ENCODE measurements at places on chromosomes 5 and 9.

- DNase-seq: no peak
Measured at GRCh38 chr9:76530458-76531110, 71.6 kb downstream of the GCNT1 start.

DNA sequence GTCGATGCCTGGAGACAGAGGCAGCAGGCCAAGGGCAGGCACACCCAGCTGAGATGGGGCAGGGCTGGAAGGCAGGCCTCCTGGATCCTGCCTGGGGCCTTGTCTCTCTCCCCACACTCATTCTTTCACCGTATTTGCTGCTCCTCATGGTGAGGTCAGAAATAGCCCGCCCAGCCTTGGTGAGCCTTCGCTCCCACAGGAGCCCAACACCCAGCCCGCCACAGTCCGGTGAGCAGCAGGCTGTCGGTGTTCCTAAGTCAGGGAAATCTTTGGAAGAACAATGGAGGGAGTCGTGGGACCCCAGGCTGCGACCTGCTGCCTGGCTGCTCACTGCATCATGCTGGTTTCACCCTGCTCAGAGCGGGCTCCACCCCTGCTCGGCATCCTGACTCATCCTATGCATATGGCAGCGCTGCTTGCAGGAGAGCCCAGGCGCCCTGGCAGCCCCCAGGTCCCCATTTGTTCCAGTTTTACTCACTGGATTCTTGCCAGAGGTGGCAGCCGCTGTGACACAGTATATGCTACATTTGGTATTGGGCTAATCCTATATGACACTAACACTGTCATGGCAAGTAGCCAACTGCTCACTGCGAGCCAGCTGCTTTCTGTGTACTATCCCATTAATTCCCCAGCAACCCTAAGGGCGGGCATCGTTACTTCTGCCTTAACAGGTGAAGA lies 53.2 kb upstream of the NCS1 start:
- DNase-seq: no peak

DNA sequence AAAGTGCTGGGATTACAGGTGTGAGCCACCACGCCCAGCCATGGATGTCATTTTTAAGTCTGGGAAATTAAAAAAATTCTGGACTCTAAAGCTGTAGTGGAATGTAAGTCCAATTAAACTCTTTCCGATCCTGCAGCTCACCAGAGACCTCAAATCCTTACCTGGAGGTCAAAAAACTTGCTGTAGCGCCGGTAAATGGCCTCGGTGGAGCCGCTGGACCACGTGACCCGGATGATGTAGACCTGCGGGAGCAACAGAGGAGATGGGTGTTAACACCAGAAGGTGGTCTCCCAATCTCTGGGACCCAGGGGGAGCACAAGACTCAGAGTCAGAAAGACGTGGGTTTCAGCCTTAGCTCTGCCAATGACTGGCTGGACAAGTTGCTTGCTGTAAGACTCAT lies 32.1 kb downstream of the SH3PXD2B start:
- no peak for DNase-seq

GRCh38 chr5:8682381-8682780 lies 813.4 kb downstream of the MTRR start:
- DNase-seq: no peak

- DNase-seq: no peak
Measured at GRCh38 chr5:135004376-135004775, 29.7 kb downstream of the PITX1 start.

- no peak for DNase-seq
Measured at GRCh38 chr9:112548836-112549595, 62.4 kb downstream of the KIAA1958 start.

GRCh38 chr5:154205441-154206117 lies 15.0 kb downstream of the GALNT10 start:
- DNase-seq: no peak

DNA sequence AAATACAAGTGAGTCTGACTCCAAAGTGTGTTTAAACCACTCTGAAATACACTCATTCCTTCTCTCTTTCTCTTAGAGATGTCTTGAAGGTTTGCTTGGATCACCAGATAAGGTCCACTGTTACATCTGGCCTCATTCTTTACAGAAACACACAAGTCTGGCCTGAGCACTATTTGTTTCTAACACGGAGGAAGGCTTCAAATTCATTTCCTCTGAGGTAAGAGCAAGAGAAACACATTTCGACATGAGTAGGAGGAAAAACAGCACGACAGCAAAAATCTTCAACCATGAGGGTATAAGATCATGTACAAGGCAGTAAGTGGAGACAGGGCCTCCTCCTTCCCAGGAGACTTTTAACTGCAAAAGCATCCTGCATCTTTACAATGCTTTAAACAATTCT lies 8.0 kb downstream of the SIL1 start:
- DNase-seq: no peak

DNA sequence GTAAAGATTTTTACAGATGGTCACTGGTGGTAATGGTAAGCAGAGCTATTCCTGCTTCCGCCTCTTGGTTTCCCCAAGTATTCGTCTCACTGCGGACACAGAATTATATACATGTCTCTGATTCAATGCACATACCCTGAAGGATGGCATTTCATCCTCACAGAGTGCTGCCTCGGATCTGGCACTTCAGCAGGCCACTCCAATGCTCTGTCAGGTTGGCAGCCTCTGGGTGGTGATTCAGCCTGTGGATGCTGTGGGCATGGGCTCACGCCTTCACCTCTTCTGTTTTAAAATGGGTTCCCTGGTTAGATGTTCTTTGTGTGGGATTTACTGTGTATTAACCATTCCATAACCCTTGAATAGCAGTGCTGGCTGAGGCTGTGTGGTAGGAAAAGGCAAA lies 182.6 kb upstream of the ZNF608 start:
- DNase-seq: no peak

GRCh38 chr5:90638878-90639277 lies 80.3 kb downstream of the ADGRV1 start:
- DNase-seq: no peak

- no peak for DNase-seq
Measured at GRCh38 chr5:109769597-109770291, 80.0 kb downstream of the MAN2A1 start.

DNA sequence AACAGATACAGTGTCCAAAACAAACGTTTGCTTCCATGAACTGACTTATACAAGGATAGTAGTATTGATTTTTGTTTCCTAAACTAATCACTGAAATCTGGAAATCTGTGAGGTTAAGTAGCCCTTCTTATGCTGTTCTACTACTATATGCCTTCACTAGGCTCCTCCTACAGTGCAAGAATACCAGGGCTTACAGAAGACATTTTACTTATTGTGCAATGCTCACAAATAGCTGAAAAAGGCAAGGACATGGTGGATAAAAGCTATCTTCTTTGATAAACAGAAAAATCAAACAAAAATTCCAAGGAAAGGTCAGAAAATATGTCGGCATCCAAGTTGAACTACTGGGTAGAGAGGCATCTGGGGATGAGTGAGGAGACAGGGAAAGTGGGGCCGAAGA lies 61.9 kb downstream of the OXCT1 start:
- no peak for DNase-seq

DNA sequence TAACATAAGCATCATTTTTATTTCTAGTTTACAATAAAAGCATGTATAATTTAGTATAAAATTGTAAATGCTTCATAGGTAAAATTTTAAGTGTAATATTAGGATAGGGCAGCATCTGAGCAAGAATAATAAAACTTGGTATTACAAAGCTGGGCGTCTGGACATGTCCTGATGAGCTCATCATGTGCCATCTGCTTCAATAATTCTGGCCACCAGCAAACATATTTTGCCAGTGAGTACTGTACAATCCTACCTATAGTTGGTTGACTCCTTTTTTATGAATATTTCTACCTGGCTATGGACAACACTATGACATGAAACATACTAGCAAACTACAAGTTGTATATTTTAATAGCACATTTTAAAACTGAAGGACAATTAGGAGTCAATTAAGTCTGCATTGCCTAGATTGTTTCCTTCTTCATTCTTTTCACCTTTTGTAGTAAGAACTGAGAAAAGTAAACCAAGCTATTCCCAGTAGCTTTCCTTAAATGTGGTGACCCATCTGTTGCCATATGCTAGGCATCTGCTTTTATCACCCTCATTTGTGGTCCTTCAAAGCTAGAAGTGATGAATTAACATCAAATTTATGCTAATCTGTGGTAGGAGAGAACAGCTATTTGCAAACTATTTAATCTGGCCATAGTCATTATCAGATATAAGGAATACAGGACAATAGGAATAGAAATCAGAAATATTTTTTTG lies 23.4 kb downstream of the LURAP1L start:
- no peak for DNase-seq

DNA sequence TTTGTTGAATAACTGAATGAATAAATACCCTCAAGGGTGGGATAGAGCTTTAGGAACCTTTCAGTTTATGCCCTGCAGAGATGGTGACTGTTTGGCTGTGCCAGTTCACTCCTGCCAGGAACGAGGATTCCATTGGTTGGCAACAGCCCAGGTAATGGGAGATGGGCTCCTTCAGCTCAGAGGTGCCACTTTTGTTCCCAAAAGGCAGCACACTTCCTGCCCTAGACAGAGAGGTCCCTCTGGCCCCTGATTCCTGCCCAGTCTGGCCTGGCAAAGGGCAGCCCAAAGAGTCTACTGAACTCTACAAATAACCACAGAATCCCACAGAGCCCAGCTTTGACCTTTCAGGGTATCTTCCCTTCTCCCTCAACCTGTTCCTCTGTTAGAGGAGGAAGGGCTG lies 1.6 kb downstream of the C9orf152 start:
- no peak for DNase-seq

DNA sequence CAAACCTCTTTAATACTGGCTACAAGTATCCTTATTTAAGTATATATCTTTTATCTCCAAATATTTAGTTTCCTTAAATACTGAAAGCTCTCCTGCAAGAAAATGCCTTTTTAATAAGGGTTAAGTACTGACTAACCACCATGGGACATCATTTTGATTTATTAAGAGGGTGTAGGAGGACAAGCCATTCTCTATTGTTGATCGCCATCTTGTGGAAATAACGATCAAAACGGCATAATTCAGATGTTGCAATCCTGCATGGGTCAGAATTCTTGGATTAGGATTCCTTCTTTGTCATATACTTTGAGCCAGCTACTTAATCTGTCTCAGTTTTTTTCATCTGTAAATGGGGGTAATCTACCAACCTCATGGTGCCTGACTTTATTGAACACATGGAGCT lies 28.7 kb upstream of the C5orf46 start:
- no peak for DNase-seq

GRCh38 chr5:13348568-13348967 lies 595.9 kb downstream of the DNAH5 start:
- DNase-seq: no peak

DNA sequence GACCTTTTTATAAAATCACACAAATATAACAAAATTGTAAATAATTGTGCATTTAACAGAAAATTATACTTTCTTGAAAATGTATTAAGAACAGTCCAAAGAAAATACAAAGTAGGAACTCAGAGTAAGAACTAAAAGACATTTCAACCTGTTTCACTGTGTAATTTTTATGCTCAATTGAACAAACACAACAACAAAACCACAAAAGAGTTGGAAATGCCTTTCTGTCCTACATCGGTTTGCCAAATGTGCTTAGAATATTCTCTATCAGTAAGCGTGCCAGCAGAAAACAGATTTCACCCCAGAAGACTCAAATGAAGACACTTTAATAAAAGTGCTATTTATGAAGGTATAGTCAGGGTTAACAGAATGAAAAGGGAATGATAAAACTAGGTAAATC lies 592.1 kb downstream of the PRELID2 start:
- no peak for DNase-seq

- DNase-seq: no peak
Measured at GRCh38 chr5:180675036-180675635, 25.7 kb upstream of the FLT4 start.

GRCh38 chr9:120921661-120922181 lies 4.9 kb downstream of the TRAF1 start:
- peak; percentile 46 for DNase-seq

DNA sequence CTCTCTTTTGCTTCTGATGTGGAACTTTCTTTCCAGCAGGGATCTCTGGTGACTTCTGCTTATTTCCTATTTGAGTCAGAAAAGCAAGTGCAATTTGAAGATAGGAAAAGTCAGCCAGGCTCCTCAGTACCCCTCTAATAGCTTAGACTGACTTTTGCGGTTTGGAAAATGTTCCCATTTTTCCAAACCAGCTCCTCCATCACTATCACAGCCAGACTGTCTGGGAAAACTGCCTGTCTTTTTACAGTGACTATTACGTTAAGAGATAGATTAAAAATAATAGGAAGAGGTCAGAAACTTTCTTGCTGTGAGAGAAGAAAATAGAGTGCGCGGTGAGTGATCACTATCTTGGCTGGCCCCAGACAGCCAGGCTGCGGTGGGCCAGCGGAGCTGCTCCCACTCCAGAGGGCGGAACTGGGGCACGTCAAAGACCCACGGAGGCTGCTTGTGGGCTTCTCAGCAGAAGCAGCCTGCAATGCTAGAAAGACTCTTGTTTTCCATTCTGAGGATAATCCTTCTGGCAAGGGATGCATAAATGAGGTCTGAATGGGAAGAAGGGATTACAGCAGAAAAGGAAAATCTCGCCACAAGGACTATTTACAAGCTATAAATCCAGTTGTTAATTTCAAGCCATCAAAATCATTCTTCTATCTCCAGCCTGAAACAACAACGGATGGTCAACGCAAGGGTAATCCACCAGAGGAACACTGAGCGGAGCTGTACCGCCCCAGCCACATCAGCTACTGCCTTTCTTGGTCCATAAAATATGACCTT lies 151.0 kb upstream of the MSX2 start:
- no peak for DNase-seq

GRCh38 chr9:95648225-95648624 lies 131.5 kb upstream of the PTCH1 start:
- DNase-seq: no peak

GRCh38 chr5:9644630-9645029 lies 14.5 kb upstream of the TAS2R1 start:
- DNase-seq: no peak

DNA sequence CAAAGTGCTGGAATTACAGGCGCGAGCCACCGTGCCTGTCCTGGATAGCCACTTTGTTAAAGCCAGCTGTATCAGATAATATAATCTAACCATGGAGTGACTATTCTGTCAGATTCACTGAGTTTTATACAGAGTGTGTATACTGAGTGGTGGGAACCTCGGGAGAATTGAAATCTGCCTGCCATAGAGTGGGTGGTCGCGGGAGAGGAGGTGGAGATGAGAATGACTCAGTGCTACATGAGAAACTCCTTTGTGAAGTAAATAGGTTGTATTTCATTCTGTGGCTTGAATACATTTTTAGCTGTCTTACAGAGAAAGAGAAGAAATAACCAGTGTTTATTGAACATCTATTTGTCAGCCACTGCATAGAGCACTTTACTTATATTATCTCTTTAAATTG lies 26.4 kb downstream of the ATP6V0E1 start:
- peak; percentile 31 for DNase-seq

All from activated T-cell treated with anti-CD3 and anti-CD28 coated beads, Interleukin-2, amount 50 U/mL, for 48 hours (primary cell).